ENCODE measurements at places on chromosomes 5 and 9.

DNA sequence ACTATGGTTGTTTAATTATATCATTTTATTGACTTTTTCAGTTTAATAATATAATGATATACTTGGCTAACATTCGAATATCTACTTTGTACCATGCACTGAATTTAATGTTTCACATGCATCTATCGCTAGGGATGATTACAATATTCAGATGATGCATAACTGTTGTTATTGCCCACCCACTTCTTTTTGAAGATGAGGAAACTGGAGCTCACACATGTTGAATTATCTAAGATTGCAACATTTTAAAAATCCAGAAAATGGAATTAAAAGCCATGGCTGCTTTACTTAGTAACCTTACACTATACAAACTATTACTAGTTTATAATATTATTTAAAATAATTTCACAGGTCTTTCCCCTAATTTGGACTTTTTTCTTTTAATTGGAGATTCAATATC, 171.7 kb downstream of the TLR4 start:
- no peak for DNase-seq

GRCh38 chr5:93342563-93343061, 238.4 kb downstream of the NR2F1-AS1 start:
- DNase-seq: no peak

DNA sequence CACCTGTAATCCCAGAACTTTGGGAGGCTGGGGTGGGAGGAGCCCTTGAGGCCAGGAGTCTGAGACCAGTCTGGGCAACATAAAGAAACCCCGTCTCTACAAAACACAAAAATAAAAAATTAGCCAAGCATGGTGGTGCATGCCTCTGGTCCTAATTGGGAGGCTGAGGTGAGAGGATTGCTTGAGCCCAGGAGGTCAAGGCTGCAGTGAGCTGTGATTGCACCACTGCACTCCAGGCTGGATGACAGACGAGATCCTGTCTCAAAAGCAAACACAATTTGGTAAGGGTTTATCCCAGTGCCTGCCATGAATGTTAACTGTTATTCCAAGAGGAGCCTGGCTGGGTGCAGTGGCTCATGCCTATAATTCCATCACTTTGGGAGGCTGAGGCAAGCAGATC, 71.1 kb downstream of the LHX2 start:
- DNase-seq: no peak

DNA sequence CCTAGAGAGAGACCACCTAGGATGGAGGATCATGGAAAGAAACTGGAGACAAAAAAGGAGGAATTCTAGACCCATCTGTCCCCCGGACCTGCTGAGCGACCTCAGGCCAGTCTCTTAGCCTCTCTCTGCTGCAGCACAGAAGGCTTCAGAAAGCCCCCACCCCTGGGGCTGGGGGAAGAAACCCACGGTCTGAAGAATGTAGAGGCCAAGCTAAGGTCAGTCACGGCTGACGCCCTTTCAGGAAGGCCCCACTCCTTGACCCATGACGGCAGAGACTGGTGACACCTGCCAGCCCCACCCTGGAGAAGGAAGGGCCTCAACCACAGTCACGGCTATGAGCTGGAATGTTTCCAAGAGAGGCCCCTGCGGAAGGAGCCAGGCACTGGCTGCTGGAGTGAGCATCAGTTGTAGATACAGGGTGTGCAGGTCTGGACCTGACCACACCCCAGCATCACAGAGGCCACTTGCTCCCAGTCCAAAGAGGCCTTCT, 120.5 kb upstream of the BOD1 start:
- DNase-seq: peak; percentile 7

GRCh38 chr9:107316795-107317661, 33.9 kb downstream of the RAD23B start:
- no peak for DNase-seq

DNA sequence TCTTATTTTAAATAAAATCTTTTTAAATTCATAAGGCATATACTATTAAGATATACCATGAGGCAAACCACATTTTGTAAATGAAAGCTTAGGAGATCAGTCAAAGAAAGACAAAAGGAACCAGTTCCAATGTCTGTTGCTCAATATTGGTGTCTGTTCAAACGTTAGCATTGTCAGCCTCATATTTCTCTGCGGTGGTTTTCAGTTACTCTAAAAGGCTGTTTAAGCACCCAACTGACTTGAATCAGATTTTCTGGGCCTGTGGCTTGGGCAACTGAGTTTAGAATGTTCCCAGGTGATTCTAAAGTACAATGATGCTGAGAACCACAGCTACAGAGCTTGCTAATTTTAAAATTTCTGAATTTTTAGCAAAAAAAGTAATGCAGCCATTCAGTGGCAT, 166.3 kb upstream of the KIF2A start:
- DNase-seq: no peak

DNA sequence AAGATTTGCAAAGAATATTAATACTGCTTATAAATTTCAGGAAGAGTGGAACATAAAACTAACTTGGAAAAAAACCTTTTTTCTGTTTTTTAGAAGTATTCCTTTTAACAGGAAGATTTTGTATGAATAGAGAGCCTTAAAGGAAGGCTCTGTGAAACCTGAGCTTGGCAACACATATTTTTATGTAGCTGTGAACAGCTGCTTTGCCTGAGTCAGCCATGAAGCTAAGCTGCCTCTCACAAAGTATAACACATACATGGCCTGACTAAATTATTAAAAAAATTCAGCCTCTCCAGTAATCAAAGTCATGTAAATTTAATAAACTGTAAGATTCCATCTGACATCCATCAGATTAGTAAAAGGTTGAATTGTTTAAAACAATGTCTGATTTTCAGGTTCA, 547.5 kb downstream of the ELAVL2 start:
- DNase-seq: no peak

DNA sequence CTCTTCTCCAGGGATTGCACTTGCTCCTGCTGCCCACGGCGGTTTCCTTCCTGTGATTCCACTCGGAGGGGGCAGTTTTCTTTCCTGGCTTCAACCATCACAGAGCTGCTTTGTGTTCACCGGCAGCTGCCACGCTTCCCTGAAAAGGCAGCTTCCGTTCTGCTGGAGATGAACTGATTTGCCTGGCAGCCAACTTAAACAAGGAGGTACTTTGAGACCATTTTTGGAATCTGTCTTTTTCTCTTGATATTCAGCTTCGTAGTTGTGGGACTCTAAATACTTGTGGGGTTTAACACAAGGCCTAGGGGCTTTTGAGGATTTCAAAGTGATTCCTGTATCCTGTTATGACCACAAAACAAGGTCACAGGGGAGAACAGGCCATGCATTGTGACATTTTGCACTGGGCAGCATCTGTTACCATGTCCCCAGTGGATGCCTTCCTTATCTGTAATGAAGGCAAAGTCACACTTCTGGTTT, 192.0 kb downstream of the MTRR start:
- DNase-seq: peak; percentile 32

DNA sequence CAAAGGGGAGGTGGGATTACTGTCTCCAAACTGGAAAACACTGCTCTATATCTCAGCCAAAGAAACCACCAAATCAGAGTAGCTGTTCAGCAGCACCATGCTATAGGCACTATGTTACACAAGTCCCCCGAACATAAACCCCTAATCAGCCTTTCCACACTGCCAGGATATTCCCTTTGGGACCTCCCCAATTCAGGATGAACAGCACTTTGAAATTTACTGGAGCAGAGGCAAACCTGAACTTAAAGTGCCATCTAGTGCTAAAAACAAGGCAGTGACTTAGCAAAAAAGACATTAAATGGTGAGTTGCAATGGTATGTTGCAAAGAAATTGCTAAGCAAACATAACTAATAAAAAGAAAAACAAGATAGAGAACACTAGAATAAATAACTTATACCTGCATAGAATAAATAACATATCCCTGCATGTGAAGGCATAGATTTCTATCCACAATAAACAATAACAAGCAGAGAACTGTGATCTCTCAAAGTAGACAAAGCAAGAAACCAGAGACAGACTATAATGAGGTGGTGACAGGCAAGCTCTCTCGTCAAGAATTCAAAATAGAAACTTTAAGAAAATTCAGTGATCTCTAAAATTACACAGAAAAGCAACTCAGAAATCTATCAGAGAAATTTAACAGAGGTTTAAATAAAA, 584.4 kb upstream of the ACO1 start:
- DNase-seq: peak; percentile 52

- DNase-seq: no peak
These were observed 9.7 kb downstream of the MGAT1 start for GRCh38 chr5:180792965-180793287.

DNA sequence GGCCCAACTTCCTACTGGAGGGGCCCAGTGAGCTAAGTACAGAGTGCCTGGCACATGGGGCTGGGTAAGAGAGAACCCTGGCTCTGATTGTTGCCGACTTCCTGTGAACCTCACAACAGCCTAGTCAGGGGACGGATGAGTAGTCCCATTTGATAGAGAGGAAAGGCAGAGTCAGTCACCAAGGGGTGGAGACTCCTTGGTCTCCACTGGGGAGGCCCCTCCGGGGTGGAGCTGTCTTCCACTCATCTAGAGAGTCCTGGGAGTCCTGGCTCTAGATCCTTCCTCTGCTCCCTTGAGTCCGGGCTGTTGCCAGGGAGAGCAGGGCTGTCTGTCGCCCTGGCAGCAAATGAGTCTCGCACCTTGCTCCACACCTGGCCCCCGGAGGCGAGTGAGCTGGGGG, 8.0 kb downstream of the GRK6 start:
- DNase-seq: no peak

DNA sequence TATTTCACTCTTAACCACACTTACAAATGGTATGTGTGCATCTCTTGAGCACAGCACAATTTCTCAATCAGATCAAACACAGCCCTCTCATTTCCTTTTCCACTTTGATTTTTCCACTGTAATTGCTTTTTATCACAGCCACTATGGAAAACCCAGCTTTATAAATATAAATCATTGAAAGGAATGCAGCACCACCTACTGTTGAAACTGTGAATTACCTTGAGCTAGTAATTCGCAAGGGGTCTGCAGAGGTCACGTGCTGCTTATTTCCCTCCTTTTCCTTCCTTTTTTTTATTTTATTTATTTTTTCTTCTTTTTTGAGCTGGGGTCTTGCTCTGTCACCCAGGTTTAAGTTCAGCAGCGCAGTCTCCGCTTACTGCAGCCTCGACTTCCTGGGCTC, 76.9 kb downstream of the CDH6 start:
- DNase-seq: peak; percentile 20

DNA sequence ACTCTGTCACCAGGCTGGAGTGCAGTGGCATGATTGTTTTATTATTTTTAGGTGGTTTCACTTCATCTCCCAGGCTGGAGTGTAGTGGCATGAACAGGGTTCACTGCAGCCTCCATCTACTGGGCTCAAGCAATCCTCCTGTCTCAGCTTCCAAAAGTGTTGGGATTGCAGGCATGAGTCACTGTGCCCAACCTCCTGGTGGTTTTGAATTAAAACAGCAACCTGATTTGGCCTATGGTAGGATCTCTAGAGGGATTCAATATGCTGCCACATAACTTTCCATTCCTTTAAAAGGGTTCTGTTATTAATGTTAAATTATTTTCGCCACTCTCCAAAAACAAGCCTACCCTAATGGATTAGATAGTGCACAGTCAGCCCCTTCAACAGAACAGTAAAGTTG, 9.9 kb upstream of the HSPA4 start:
- no peak for DNase-seq

- DNase-seq: no peak
These were observed 378.1 kb downstream of the TMEM38B start for GRCh38 chr9:106072421-106072820.

GRCh38 chr5:117568622-117569021, 994.0 kb upstream of the SEMA6A start:
- DNase-seq: no peak

GRCh38 chr5:149883550-149883949, 61.0 kb downstream of the PDE6A start:
- DNase-seq: no peak

GRCh38 chr9:112069318-112070169, 105.6 kb downstream of the SUSD1 start:
- DNase-seq: no peak

DNA sequence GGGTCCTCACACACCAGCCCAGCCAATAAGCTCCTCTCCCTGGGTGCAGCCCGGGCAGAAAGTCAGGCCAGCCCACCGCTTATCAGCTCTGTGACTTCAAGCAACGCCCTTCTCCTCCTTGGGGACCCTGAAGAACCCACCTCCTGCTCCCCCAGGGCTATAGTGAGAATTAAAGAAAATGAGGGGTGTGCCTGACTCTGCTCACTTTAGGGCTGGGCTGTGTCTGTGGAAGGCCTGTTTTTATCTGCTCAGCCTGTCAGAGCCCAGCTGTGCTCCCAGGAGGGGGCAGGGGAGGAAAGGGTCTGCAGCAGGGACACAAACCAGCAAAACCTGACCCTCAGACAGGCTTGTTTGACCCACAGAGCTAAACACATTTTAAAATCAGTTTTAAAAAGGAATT, 3.9 kb downstream of the GPRIN1 start:
- DNase-seq: no peak

GRCh38 chr9:36818965-36819870, 214.8 kb downstream of the PAX5 start:
- no peak for DNase-seq

DNA sequence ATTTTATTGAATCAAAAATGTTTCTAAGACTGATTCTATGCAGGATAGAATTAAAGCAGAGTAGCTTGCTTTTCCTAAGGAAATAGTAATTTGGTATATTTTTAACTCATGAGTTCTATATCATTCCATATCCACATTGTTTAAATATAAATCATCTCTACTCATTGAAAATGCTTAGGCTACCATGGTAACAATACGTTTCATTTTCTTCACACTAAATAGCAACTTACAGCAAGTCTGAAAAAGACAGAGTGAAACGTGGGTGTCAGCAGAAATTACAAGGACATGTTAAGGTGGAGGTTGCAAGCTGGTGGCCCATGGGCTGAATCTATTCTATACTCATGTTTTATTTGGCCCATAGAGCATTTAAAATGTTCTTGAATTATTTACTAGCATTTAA, 487.9 kb downstream of the ARHGEF28 start:
- DNase-seq: no peak

GRCh38 chr5:160493806-160494338, 72.2 kb downstream of the PTTG1 start:
- DNase-seq: no peak

DNA sequence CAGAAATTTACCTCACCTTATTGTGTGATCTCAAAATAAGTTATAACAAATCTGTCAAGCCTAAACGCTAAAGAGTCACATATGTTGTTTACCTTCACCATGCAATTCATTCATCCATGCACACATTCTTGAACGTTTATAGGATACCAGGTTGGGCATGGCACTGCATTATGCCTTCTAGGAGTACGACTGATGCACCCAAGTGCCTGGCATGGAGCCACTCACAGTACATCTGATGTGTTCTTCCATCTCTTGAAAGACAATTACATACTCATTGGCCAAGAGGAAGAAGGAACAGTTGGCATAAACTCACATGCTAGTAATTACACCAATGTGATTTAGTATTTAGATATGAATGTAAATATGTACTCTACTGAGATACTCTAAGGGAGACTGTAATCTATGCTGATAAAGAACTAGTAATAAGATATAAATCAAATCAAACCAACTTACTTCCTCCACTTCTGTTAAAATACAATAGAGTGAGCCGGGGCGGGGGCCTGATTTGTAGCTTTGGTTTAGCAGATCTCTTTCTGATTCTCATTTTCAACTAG, 90.7 kb downstream of the LPAR1 start:
- DNase-seq: peak; percentile 8

- DNase-seq: no peak
These were observed 301.2 kb downstream of the DTWD2 start for GRCh38 chr5:118687100-118687499.

Data from DMS153 (cell line).